Skeletal muscle tissue (tissue), 5 donors: ENCODE measurements at places on chromosomes 5 and 9. TPM values are rescaled to one million over a fixed set of nuclear protein-coding genes. Genes with fewer than 3 reads are reported as not detected.

ADAMTS16 gene
- total RNA-seq: 5.7 TPM

GTF3C5 gene
- 28.2 TPM for total RNA-seq

FAM200C gene
- total RNA-seq: 13.0 TPM

TPPP gene
- 3.7 TPM for total RNA-seq

TLX3 gene
- not detected for total RNA-seq

LCN1 gene
- total RNA-seq: not detected

PCDHA6 gene
- total RNA-seq: under 0.01 TPM

SLCO6A1 gene
- total RNA-seq: 0.52 TPM

SLC46A2 gene
- total RNA-seq: under 0.01 TPM

RANBP3L gene
- 0.52 TPM for total RNA-seq

GALNT12 gene
- total RNA-seq: 1.6 TPM

FBP2 gene
- 72.5 TPM for total RNA-seq

PSMD5 gene
- 27.1 TPM for total RNA-seq

PCDHGA7 gene
- 3.7 TPM for total RNA-seq

GPR151 gene
- not detected for total RNA-seq

GFI1B gene
- total RNA-seq: 1.0 TPM

COL5A1 gene
- total RNA-seq: 258 TPM

BHMT2 gene
- 1.0 TPM for total RNA-seq

SMARCA2 gene
- total RNA-seq: 88.7 TPM

SEC16A gene
- 14.1 TPM for total RNA-seq

S100Z gene
- not detected for total RNA-seq

RASGEF1C gene
- total RNA-seq: 5.7 TPM

CARTPT gene
- total RNA-seq: not detected

POLR1E gene
- total RNA-seq: 38.1 TPM
